Uterus (tissue), 4 donors: ENCODE measurements at places on chromosomes 1 and 21.

- DNase-seq, result no peak
Observed at GRCh38 chr1:64323882-64324281, 120.5 kb downstream of the UBE2U start.

GRCh38 chr1:231442735-231443134 is 20.6 kb upstream of the EGLN1 start:
- DNase-seq, result no peak

GRCh38 chr1:41387667-41388091 is 26.4 kb downstream of the FOXO6 start:
- DNase-seq, result peak; percentile 93

DNA sequence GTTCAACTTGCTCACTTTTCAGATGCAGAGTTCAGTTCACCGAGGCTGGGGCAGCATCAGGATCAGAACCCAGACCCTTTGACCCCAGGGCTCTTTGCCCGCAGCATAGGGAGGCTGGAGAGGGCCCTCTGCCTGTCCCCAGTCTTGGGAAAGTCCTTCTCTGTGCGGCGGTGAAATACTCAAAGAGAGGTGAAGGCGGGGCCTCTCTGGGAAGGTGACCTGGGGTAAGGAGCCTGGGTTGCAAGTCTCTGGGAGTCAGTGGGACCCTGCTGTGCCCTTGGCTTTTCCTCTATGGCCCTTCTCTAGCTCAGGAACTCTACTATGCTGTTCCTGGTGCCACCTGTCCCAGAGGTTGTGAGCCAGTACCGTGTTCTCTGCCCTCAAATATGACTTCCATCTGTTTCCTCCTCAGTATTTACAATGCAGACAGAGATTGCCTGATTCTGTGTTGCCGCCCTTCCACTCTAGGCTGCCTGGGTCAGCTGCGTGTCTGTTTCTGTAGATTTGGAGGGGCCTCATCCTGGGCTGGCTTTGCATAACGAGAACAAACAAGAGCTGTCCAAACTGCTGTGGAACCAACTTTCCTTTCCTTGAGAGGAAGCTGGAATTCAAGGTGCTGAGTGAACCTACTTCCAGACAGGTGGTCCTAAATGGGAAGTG is 18.7 kb upstream of the ZBTB21 start:
- no peak for DNase-seq

DNA sequence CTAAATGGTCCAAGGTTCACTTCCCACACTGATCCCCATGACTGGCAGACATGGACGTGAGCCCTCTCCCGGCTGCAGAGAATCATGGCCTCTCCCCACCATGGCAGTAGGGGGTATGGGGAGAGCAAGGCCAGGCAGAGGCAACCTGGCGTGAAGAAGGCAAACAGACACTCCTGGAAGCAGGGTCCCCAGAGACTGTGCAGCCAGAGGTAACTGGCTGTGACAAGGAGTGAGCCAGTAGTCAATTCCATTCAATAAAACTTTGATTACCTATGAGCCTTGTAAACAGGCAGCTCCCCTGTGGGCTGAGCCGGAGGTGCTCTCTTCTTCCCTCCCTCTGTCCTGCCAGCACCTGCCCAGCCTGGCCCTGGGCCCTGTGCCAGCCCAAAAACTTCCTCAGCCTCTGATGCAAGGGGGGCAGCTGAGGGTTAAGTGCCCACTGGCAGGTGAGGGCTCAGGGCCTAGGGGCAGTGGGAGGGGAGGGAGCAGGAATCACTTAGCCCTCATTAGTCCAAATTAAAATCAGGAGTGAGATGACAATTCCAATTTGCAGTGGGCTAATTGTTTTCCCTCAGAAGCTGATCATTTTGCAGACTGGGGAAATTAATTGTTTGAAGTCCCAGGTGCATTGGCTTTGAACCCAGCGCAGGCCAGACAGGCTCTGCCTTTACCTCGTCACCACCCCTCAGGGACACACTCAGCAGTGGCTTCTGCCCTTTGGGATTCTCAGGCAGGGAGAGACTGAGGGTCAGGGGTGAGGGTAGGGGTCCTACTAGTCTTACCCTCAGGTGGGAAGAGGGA is 35.6 kb downstream of the LRRN2 start:
- DNase-seq, result no peak

DNA sequence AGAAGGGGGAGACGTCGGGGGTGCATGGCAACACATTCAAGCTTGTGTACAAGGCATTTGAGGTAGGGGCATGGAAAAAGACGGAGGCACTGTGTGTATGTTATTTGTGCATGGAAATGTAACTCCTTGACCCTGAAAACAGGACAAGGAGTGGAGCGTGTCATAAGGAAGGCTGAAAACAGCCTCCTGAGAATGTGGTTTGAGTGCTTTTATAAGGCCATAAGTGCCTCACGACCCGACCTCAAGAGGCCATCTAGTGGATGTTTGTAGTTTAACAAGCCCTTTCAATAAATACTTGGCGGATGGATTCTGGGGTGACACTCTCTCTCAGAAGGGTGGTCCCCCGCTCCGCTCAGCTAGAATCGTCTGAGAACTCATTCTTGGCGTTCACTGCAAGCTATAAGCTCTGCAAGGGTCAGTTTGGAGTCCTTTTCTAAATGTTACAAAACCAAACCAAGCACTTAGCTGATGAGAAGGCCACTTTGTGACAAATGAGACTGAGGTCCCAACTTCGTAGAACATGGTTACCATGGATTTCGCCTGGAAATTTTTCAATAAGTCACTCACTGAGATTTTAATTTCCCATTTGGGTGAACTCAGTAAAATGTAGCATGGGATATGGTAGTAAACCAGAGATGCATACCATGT is 38.8 kb upstream of the CLCA4 start:
- DNase-seq, result peak; percentile 42

DNA sequence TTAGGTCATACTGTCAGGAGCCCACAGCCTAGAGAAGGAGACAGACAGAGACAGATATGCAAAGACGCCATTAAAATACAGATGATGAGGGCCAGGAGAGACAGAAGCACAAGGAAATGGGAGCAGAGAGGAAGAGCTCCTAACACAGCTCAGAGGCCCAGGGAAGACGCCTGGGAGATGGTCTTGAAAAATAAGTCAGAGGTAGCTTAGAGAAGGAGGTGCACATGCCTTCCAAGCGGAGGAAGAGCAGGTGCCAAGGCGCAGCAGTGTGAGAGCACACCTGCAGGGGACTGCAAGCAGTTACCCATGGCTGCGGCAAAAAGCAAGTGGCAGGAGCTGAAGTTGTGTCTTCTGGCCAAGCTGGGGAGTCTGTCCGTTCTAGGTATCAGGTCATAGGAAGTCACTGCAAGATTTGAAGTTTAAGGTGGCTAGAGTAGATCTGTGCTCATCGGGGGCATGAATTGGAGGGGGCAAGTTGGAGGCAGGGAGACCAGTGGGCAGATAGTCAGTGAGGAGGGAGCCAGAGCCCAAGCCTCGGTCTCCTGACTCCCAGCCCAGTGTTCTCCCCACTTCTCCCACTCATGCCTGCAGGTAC is 1.3 kb upstream of the TRABD2B start:
- DNase-seq, result no peak

GRCh38 chr1:110336300-110337039 is 2.7 kb upstream of the RBM15 start:
- no peak for DNase-seq

- DNase-seq, result no peak
Observed at GRCh38 chr1:245276445-245276844, 121.7 kb downstream of the KIF26B start.

DNA sequence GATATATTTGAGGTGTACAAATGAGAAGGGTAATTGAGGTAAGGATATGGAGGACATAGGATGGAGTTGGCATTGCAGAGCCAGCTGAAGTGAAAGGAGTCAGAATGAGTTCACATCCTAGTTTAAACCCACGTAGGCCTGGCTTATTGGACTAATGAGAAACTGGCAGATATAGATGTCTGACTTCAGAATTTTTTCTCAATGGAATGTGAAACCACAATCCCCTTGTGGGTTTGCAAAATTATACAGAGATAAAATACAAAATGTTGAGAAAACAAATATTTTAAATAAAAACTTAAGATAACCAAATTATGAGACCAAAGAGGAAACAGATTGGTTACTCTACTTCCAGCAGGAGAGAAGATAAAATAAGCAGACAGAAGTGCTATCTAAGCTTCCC is 277.4 kb upstream of the LRRC7 start:
- DNase-seq, result no peak

GRCh38 chr1:192729500-192729899 is 79.3 kb upstream of the RGS2 start:
- DNase-seq, result no peak

- no peak for DNase-seq
Observed at GRCh38 chr1:50393522-50394120, 29.6 kb downstream of the DMRTA2 start.

DNA sequence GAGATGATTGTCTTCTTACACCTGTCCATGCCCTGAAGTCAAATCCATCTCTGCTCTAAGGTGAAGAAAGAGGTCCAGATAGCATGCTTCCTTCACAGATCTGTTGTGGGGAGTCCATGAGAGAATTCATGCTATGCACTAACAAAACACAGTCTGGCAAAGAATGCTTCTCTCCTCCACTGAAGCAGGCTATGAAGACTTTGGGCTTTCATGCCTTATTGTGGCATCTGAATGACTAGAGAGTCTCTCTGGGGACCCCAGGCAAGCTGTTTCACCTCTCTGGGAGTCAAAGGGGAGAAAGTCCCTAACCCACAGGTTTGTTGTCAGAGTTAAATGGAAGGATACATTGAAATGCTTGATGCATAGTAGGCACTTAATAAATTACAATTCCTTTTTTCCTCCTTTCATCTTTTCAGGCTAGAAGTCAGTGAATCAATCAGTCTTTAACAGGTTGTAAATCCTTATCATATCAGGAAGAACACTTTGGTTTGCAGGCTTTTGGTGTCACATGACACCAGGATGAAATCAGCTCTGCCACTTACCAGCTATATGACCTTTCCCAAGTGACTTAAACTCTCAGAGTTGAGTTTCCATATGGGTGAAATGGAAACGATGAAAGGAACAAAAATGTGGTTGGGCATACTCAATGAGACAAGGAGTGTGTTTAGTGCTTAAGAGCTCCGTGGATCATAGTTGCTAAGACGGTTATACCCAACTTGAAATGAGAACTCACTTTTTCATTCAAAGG is 200.1 kb upstream of the DAB1 start:
- no peak for DNase-seq
